Heart right ventricle (tissue), 16 donors: ENCODE measurements at places on chromosomes 3 and 15.

DNA sequence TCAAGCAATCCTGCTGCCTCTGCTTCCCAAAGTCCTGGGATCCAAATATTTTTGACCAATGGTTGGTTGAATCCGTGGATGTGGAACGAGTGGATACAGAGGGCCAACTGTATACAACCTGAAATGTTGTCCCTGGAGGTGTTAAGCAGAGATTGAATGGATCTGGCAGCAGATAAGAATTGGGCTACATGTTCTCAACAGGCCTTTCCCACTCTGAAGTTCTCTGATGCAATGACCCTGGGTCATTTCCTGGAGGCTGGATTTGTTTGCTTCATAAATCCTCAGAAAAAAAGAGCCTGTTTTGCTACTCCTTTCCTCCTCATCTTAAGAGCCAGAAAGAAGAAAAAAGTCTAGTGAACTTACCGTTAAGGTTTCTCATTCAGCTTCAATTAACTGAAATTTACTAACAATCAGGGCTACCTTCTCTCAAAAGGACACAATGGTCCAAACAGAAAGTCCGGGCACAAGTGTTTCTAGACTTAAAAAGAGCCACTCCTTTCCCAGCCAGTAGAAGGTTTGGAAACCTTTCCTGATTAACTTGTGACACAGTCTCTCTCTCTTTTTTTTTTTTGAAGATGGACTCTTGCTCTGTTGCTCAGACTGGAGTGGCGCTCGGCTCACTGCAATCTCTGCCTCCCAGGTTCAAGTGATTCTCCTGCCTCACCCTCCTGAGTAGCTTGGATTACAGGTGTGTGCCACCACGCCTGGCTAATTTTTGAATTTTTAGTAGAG is 6.5 kb downstream of the ARHGEF3 start:
- no peak overlapping the region for H3K4me3 ChIP-seq
- H3K36me3 ChIP-seq = no peaks in the 10 kb centered on the region
- no peak for DNase-seq
- H3K27ac ChIP-seq = peak overlapping the region; percentile 37
- no peaks in the 10 kb centered on the region for H3K27me3 ChIP-seq

DNA sequence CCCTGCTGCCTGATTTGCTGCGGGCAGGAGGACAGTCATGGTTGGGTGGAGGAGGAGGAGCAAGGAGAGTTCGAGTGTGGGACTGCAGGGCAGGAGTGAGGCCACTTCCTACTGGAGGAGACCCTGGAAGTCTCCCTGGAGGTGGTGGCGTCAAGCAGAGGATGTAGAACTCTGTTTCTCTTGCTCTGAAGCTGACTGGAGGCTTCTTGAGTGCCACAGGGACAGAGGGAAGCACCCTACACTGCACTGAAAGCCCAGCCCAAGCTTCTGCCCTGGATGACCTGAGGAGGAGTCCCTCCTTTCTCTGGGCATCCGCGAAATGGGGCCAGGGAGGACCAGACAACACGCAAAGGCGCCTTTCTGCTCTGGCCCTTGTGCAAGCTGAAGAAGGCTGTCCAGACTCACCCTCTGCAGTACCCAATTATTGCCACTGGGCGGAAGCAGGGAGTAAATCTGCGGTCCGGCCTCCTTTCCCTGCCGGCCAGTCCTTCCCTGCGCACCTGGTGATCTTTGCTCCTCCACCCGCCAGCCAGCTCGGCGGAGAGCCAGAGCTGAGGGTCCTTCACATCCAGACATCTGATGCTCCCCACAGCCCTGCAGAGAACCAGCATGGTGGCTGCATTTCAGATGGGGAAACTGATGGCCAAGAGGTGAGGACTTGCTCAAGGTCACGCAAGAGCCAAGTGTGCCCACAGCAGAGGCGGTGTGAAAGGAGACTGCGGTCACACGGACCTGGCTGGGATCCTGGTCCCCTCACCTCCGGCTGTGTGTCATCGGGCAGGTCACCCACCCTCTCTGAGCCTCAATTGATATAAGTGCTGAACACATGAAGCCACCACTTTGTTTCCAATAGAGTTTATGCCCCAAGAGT is 207.1 kb downstream of the TBC1D2B start:
- no peak overlapping the region for H3K27ac ChIP-seq
- no peaks in the 10 kb centered on the region for H3K27me3 ChIP-seq
- H3K4me1 ChIP-seq = no peaks in the 10 kb centered on the region
- H3K4me3 ChIP-seq = no peak overlapping the region

DNA sequence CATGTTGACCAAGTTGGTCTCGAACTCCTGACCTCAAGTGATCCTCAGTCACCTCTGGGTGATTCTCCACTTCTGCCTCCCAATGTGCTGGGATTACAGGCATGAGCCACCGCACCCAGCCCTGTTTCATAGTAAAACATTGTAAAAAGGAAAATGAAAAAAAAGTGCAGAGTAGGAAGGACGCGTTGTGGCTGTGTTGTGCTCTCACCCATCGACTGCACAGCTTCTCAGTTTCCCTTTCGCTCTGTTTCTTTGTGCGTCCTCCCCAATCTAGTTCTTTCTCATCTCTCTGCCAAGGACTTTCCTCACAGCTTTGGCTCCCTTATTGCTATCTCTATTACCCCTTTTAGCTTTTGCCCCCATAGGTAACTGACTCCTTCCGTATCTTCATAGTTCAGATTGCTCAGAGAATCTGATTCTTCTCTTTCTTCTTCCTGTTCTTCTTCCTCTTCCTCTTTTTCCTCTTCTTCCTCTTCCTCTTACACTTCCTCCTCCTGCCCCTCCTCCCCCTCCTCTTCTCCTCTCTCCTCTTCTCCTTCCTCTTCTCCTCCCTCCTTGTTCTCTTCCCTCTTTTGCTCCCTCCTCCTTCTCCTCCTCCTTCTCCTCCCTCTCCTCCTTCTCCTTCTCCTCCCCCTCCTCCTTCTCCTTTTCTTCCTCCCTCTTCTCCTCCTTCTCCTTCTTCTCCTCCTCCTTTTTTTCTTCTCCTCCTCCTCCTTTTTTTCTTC is 81.1 kb upstream of the VGLL4 start:
- no peak overlapping the region for H3K27ac ChIP-seq
- DNase-seq = no peak
- H3K4me1 ChIP-seq = peaks cover 13% of the 10 kb centered on the region
- H3K36me3 ChIP-seq = no peaks in the 10 kb centered on the region
- no peaks in the 10 kb centered on the region for H3K27me3 ChIP-seq

DNA sequence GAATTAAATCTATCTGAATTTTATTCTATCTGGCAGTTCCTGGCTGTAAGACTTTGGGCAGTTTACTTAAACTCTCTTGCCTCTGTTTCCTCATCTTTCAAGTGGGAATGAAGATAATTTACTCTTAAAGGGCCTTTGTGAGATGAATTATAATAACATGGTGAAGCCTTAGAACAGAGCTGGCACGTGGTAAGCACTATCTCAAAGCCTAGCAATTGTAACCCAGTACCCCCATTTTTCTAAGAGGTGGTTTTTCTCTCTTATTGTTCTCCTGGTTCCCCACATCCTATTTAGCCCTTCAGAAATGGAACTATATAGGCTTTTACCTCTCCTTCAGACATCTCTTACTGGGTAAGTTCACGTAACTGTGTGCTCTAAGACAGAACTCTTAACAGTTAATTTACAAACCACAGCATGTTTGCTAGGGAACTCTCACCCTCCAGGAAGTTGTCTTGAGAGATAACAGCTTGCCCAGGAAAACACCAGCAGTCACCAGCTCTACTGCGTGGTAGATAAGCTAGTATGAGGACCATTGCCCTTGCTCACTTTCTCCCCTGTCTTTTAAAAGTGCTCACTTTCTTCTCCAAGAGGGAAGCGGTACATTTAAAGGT is 12.3 kb upstream of the CRBN start:
- no peak for DNase-seq
- H3K36me3 ChIP-seq = no peaks in the 10 kb centered on the region
- no peaks in the 10 kb centered on the region for H3K4me1 ChIP-seq
- no peak overlapping the region for H3K27ac ChIP-seq

GRCh38 chr3:58683001-58683458 is 16.5 kb upstream of the FAM3D start:
- H3K4me1 ChIP-seq = no peaks in the 10 kb centered on the region
- H3K27ac ChIP-seq = no peak overlapping the region
- DNase-seq = no peak
